ENCODE measurements at places on chromosomes 7 and 10. TPM values are rescaled to one million over a fixed set of nuclear protein-coding genes. Genes with fewer than 3 reads are reported as not detected.

The ATP5MK gene
- 668 TPM for total RNA-seq

The SLC26A3 gene
- total RNA-seq: 2,382 TPM

The CDK6 gene
- total RNA-seq: 27.2 TPM

The TASOR2 gene
- total RNA-seq: 53.2 TPM

The SPDYE2 gene
- total RNA-seq: not detected

The LRMDA gene
- 8.1 TPM for total RNA-seq

The SFXN3 gene
- 22.0 TPM for total RNA-seq

The TIAL1 gene
- total RNA-seq: 97.0 TPM

The TEX47 gene
- total RNA-seq: not detected

The ARID5B gene
- 20.0 TPM for total RNA-seq

- DNase-seq: peak; percentile 42
Measured at GRCh38 chr10:72260976-72261783, 12.5 kb upstream of the DDIT4 start.

DNA sequence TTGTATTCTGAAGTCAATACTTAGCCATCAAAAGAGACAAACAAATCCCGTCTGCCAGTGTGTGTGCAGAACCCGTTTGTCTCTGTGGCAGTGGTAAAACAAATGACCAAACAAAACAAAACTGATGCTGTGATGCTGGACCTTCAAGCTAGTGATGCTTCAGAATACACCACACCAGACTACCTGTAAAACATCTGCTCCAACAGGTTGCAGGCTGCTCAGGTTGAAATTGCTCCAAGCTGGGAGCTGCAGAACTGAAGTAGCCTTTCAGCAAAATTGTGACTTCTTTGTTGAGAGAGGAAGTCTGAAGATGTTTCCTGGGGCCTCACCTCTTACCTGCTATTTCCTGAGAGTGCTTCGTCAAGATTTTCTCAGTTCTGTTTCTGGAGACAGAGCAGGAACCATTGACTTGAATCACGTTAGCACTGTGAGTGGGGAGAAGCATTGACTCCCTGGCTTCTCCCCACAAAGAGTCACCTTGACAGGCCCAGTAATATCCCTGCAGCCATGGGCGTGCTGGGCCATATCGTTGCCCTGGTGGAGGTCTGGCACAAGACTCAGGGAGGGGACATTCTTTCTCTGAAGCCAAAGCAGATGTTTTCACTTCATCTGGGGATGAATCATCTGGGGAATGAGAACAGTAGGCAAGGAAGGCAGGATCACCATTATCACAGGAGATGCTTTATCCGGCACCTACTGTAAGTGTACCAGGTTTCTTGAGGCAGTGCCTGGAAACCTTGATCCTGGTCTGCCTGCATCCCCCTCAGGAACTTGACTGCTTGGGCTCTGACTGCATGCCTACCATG is 80.2 kb downstream of the RBM20 start:
- no peak for DNase-seq

GRCh38 chr10:16182144-16182543 is 254.7 kb upstream of the PTER start:
- no peak for DNase-seq

DNA sequence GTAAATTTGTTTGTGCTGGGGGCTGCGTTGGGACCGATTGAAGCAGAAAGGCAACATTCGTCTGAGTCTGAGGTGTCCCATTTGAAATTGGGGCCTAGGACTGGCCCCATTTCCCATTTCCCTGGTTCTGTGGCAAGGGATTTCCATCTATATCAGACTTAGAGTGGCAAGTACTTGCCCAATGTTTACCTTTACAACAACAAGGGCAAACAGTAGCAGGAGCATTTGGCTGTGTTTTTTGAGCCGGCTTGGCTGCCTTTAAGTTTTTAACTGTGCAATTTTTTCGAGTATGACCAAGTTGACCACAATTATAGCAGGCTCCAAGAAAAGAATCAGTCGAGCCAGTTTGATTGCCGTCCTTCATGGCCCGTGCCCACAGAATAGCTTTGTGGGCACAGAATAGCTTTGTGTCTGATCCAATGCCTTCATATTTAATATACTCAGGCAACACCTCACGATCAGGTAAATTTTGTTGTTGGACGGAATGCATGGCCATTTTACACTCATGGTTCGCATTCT is 4.7 kb upstream of the CYP17A1 start:
- no peak for DNase-seq

DNA sequence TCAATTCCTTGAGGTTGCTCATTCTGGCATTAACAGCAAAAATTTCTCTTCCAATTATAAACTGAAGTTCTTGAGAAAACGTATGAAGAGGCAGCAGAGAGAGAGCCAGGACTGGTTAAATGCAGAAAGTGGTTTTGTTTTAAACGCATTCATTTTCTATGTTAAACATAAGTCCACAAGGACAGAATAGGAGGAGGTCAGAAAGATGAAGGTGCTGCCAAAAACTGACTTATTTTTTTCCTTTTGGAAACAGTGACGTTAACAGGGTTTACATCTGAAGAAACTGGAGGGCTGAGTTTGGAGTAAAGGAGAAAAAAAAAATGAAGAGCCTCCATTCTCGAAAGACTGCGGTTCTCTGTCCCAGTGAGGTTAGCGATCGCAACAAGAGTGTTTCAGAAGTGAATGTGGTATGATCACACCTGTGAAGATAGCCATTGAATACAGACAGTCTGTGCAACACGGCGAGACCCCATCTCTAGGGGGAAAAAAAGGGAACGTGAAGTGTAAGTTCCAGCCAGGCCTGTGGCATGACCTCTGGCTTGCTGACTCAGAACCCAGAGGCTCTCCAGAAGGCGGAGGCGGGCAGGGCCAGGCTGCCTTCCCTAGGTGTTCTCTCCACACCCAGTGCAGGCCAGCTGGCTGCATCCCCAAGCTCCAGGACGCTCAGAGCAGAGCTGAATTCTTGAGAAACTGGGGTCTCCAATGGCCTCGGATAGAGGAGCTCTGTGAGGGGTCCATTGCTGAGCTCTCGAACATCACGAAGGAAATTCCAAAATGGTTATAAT is 84.0 kb downstream of the CHST15 start:
- DNase-seq: peak; percentile 22

GRCh38 chr7:120468611-120469010 is 195.6 kb downstream of the KCND2 start:
- DNase-seq: no peak

DNA sequence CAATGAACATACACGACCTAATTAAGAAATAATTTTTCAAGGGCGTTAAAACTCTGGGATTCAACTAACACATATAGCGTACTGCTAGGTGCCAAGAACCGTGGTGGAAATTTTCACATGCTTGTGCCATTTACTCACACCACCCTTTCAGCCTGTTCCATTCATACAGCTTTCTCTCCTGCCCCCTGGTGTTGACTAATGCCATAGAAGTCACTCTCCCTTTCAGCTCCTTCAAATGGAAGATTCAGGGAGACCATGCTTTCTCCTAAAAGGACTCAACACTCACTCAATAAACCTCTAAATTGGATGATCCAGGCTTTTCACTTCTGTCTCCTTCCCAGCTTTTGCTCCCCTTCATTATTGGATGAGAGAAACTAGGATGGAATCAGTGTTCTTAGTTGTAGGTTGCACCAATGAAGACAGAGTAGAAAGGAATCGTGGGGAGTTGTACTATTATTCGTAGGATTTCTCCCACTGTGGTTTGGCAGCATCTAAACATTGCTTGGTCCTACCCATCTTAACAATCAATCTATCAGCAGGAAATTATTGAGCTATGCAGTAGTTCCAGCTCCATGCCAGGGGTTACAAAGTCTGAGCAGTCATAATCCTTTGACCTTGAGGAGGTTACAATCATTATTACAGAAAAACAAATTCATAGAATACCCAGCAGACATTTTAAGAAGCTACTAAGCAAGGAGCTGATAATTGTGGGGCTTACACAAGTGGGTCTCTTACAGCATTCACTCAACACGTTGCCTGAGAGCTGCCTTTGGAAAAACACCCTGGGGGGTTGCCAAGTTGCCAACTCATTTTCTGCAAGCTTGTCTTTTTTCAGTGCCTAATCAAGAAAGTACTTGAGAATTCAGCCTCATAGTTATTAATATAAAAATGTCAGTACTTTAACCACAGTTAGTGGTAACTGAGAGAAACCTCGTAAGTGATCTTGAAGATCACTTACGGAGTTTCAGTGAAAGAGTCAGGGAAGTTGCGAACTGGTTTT is 2.8 kb upstream of the PPP1R3C start:
- peak; percentile 62 for DNase-seq

GRCh38 chr7:77242554-77242953 is 42.9 kb upstream of the FGL2 start:
- no peak for DNase-seq

DNA sequence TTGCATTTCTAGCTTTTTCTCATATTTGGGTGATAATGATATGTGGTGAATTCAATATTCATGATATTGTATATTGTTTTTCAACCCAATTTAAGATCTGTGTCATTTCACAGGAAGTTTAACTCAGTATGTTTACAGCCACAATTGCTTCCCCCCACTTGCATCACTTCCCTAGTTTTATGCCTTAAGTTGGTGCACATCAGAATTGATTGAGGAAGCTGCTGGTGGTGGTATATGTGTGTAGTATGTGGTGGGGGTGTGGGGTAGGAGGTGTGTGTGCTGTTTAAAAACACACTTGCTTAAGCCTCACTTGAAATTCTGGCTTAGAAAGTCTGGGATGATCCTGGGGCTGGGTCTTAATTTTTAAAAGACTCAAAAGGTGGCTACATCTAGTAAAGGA is 245.1 kb upstream of the AOAH start:
- DNase-seq: no peak

DNA sequence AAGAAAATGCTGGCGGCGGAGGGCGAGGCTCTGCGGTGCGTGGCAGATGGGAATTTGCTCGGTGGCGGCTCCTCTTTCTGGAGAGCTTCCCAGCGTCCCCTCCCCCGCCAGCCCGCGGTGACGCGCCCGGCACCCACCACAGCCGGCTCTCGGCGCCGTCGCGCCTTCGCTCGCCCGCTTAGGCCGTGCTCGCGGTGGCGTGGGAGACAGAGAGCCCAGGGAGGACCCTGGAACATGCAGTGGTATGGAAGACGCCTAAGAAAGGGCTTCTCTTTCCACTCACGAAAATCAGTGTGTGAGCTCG is 576 bp upstream of the CSGALNACT2 start:
- no peak for DNase-seq

- DNase-seq: no peak
Measured at GRCh38 chr10:132904814-132905649, 37.3 kb downstream of the CFAP46 start.

DNA sequence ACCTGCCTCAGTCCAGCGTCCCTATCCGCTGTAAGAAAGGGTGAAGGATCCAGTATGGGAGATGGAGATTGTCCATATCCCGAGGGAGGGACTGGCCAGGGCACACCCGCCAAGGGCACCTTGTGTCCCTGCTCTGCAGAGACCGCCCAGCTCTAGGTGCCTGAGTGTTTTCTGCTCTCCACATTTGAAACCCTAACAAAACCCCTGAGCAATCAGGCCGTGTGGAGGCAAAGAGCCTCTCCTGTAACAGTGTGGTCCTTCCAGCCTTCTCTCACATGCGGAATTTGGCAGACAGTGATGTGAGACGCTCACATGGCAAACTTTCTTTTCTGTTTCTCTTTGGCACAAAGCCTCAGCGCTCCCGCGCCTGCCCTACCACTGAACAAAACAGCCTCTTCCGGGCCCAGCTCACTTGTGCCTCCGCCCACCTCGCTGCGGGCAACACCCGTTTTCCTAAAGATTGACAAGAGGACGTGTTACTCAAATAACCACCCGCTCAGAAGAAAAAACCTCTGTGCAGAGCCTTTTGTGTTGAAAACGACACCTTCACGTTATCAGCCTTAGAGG is 514.8 kb downstream of the DNAJB6 start:
- DNase-seq: peak; percentile 67

- DNase-seq: no peak
Measured at GRCh38 chr10:115355162-115355760, 262.1 kb downstream of the ATRNL1 start.

DNA sequence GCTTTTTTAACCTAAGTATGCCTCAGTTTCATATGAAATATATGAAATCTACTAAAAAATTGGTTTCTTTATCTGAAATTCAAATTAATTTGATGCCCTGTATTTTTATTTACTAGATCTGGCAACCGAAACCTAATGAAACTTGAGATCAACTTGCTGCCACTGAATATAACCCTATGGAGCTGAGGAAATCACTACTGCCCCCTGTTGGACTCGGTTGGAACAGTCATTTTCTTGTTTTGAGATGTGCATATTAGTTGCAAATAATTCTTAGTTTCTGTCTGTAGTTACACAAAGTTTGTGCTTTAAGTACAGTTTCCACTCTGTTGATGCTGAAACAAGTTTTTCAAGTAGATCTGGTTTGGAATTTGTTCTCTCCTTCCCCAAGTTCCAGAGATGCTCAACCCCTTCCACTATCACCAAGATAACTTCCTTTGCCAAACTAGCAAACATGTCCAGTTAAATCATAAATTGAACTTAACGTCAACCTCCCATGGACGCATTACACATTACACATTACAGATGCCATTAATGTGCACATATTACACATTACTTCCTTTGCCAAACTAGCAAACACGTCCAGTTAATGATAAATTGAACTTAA is 22.2 kb upstream of the EXOC4 start:
- DNase-seq: no peak

DNA sequence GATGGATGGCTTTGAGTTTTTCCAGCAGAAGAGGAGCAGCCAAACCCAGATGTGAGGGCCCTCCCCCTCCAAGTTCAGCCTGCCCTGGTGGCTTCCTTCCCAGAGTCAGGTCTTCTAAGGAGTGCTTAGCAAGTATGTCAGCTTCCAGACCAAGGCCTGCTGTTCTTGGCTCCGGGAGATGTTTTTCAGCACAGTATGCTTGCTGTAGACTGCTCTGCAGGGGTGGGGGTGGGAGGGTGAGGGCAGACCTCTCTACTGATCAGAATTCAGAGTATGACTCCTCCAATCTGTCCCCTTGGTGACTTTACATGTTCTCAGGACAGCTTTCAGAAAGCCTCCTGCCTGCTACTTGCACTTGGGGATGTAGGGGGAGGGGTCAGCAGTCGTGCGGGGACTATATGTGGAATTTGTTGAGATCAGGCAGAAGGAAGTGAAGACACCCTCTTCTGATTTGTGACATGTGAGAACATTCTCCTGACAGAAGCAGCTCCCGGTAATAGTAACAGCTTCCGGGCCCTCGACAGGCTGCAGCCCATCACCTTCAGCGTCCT is 516.4 kb upstream of the ZMIZ1 start:
- DNase-seq: no peak

DNA sequence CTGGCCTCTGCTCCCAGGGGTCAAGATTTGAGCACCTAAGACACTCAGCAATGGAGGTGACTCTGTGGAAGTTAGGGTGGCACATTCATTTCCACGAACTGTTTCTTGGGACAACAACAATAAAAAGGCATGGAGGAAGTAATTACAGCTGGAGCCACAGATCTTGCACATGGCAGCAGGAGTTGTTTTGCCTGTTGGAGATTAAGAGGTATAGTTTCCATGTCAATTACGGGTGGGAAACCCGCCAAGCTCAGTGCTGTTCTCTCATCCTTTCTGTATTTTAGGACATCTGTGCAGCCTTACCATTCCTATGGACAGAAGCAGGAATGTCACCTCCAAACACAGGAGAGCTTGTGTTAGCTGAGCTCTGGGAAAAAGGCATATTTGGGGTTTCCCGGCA is 201.2 kb downstream of the SNX10 start:
- peak; percentile 47 for DNase-seq

- DNase-seq: no peak
Measured at GRCh38 chr10:112243713-112244112, 39.5 kb upstream of the TECTB start.

GRCh38 chr7:34240417-34240816 is 335.1 kb downstream of the BMPER start:
- DNase-seq: no peak

- DNase-seq: peak; percentile 32
Measured at GRCh38 chr10:128054163-128054970, 71.9 kb downstream of the MKI67 start.

GRCh38 chr7:45033261-45033930 is 33.4 kb downstream of the CCM2 start:
- DNase-seq: no peak

Data from left colon (tissue), 2 donors.